ENCODE measurements at places on chromosomes 11 and 22.

DNA sequence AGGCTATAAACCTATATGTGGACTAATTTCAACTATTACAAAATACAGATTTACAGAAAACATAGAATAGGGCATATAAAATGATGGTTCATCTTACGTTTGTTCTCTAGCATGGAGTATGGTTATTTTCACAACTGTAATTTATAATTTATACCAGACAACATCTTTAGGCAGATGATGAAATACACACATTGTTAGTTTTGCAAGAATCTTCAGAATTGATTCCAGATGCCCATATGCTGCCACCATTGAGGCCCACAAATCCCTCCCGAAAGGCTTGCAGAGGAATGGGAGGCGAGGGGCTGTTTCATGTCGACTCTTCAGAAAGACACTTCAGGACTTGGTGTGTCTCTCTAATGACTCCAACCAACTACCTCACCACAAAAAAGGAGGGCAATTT lies 6.2 kb downstream of the PTPN5 start:
- DNase-seq: no peak

DNA sequence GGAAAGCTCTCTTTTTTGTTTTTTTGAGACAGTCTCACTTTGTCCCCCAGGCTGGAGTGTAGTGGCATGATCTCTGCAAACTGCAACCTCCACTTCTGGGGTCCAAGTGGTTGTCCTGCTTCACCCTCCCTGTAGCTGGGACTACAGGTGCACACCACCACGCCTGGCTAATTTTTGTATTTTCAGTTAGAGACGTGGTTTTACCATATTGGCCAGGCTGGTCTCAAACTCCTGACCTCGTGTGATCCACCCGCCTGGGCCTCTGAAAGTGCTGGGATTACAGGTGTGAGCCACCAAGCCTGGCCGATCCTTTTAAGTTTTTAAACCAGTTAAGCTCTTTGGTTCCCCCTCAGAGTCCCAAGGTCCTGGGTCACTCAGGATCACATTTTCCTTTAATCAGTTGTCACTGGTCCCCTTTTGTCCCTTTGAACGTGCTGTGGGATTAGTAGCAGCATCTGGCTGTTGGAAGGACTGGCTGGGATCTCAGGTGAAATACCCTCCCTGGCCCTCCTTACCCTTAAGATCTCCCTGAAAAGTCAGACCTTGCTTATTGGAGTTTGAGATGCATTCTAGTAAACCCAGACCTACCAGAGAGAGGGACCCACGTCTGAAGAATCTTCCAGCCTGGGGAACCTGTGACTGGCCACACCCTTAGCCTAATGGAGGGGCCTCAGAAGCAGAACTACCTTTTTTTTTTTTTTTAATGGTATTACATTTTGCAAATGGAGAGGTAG lies 8.1 kb downstream of the MALAT1 start:
- DNase-seq: no peak

GRCh38 chr11:128331317-128331716 lies 256.0 kb downstream of the ETS1 start:
- no peak for DNase-seq

- no peak for DNase-seq
These were observed 1.0 kb downstream of the SYT12 start for GRCh38 chr11:67023957-67024353.

DNA sequence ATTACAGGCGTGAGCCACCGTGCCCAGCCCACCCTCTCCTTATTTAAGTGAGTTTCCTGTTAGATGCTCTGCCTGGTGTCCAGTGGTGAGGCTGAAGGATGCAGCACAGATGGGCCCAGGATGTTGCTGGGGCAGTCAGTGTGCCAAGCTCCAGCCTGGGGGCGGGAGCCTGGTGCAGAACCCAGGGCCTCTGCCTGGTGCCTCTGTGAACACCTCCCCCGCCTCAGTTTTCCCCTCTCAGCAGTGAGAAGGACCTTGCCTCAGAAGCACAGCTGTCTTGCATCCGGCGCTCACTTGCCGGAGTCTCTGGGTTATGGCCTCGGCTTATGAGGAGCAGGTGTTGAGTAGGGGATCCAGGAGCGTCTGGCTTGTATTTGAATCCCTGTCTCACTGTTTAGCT lies 116.2 kb downstream of the KIAA1671 start:
- no peak for DNase-seq

GRCh38 chr11:93570759-93571413 lies 27.7 kb upstream of the SMCO4 start:
- no peak for DNase-seq

DNA sequence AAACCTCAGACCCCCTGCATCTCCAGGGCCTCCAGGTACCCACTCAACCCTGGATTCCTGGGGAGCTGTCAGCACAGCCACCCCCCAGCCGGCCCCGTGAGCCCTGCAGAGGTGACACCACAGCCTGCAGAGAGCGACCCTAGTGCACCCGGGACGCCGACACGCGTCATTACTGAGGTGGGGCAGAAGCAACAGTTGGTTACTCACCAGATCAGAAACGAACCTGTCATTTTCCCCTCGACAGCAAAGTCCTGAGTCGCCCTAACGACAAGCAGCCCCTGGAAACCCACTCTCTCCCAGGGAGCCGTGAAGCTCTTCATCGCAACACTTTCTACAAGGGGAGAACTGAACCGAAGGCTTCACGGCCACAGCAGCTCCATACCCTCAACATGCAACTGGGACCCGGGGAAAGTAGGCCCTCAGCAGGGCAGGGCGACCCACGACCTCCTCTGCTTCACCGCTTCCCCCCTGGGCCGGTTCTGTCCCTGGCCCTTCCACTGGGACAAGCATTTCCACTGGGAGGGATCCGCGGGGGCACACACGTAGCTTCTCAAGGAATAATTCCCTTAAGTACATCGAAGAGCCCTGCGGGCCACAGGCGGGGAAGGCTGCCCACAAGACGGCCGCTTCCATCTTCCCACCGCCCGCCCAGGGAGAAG lies 1.6 kb downstream of the BRD1 start:
- no peak for DNase-seq

DNA sequence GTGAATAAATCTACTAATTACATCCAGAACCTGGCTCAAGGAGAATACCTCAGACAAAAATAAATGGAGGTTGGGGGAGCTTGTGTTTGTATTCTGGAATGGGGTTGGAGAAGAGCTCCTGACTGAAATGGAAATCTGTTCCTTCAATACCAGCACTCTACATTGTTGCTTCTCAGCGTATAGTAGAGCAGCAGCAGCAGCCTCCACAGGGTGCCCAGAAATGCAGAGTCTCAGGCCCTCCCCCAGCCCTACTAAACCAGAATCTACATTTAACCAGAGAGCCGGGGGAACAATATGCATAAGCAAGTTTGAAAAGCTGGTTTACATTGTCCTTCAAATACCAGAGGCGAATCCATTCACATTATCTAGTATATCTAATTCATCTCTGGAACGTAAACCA lies 474.8 kb downstream of the NTM start:
- peak; percentile 63 for DNase-seq

- DNase-seq: no peak
These were observed 37.8 kb upstream of the CELSR1 start for GRCh38 chr22:46574993-46575910.

DNA sequence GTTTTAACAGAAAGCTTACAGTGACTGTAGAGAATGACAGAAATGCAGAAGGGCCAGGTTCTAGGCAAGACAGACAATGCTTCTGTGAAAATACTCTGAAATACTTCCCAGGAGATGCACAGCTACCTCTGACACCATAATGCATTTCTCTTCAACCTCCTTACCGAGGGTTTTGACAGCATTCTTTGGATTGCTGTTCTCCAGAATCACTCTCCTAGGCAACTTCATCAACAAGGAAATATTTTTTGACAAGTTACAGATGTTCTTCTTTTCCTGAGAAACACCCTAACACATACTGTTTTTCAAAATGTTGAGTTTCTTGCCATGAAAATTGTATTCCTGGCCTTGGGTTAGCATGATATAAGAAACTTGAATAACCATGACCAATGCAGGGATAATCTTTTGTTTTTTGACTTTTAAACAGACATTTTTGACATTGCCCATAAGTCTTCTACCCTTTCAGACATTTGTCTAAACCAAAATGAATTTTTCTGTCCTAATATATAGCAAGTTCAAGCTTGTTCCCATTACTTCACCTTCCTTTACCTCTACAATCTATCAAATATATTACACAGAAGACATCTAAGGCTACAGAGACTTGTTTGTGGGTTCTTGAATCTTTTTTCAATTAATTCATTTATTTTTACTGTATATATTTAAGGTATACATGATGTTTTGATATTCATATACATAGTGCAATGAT lies 108.1 kb downstream of the CCDC34 start:
- no peak for DNase-seq

DNA sequence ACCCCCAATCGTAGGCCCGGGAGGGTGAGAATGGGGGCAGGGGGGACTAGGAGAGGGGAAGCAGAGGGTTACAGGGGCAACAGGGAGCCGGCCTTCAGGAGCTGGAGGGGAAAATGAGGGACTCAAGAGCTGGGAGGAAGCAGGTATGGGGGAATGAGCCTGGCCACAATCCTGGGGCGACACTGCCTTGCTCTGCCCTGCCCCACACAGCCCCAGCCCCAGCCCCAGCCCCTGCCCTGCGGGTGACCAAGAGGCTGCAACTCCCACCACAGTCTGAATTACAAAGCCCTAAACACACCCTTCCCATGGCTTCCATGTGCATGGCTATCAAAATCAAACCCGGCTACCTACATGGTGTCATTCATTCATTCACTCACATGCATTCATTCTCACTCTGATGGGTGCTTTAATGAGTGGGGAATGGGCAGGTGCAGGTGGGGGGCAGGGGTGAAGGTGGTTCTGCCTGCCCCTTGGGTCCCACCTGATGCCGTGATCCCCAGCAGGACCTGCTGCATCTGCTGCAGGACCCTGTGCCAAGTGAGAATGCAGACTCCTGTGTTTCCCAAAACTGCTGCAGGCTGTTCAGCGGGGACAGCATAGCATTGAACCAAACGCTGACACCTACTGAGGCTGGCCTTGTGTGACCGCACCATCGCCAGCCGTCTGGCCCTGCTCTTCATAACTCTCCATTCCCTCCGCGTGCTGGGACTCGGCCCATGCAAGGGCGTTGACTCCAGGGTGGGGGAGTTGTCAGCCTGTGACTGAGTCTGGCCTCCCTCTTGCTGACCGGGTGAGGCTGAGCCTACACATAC lies 9.5 kb upstream of the LINC01488 start:
- DNase-seq: no peak

GRCh38 chr11:92638678-92639077 lies 330.8 kb upstream of the MTNR1B start:
- no peak for DNase-seq

DNA sequence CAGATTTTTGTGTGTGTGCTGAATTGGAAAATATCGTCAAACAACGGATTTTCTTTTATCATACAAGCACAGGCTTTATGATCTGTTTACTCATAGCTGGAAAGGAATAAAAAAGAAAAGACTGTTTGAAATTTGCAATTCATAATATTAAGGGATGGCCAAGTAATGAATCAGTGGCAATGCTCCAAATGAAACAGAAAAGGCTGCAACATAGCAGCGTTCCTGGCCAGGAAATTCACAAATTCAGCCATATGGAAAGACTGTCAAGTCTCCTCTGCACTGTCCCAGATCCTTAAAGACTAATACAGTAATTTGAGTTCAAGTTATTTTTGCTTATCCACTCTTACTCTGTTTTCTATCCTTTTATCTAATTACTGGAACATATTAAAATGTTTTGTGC lies 98.2 kb downstream of the MSANTD4 start:
- DNase-seq: no peak

DNA sequence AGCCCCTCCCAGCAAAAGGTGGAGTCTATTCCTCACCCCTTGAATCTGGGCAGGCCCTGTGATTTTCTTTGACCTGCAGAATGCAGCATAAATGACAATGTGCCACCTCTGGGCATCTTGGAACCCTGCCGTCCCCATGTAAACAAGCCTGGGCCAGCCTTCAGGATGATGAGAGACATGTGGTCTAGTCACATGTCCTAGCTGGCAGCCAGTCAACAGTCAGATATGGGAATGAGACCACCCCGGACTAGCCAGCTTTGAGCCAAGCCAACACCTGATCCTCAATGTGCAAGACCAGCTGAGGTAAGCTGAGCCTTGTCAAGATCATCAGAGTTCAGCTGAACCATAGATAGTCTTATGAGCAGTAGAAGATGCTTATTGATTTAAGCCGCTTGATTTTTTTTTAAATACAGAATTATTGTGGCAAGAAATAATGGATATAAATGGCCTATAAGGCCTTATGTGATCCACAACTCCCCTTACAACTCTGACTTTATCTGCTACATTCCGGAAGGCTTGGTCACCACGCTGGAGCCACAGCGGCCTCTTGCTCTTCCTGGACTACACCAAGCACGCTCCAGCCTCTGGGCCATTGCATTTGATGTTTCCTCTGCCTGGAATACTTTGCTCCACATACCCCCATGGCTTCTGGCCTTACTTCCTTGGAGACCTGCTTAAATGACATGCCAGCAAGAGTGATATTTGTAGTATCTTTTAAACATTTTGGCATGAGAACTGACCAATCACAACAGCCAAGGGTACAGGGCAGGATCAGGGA lies 225.9 kb upstream of the SESN3 start:
- no peak for DNase-seq

GRCh38 chr11:8206251-8207079 lies 37.6 kb upstream of the RIC3 start:
- DNase-seq: peak; percentile 49

GRCh38 chr22:28058036-28058435 lies 139.0 kb upstream of the PITPNB start:
- no peak for DNase-seq

DNA sequence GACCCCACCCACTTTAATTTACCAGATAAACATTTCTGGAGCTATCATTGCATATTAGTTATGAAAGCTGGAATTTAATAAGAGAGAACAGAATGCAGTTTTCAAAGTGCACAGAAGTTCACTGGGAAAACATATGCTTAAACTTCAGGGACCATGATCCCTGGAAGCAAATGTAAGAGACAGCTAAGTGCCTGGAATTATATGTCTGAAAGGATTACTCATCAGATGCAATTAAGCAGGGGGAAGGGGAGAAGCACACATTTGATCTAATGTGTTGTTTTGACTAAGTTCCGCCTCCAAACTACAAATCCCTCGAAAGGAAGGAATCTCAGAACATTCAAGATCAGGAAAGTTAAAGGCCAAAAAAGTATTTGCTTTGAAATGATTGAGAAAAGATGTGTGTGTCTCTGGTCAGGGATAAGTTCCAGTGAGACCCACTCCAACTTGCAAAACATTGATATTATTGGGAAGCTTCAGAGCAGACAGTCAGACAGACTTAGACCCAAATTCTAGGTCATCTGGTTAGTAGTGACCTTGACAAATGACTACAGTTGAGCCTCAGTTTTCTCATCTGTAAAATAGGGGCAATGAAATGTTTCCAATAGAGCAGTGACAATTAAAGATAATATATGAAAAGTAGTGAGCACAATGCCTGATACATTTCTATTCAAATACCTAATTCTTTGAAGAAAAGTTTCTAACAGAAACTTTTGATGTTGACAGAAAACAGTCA lies 147.6 kb downstream of the ME3 start:
- DNase-seq: no peak

- no peak for DNase-seq
These were observed 4.4 kb upstream of the FBXO3 start for GRCh38 chr11:33778675-33779074.

DNA sequence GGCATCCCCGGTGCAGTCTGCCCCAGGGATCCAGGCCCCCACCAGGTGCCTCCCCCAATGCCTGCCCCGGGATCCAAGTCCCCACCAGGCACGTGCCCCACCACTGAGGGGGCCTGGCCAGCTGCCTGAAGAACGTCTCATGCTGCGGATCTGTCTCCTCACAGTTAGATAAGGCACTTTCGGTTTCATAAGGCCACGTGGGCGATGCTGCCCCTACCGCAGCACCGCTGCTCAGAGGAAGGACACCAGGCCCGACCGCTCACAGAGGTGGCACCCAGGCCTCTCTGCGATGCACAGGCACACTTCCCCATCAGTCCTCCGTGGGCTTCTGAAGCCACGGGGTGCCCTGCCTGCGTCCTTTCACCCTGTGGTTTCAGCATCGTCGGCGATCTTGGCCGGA lies 68.1 kb upstream of the BID start:
- no peak for DNase-seq
